Activated T-cell treated with anti-CD3 and anti-CD28 coated beads for 24 hours (primary cell): ENCODE measurements at places on chromosomes 11 and 22.

- no peak for DNase-seq
Measured at GRCh38 chr11:66176650-66177049, 91.8 kb upstream of the RAB1B start.

GRCh38 chr11:12155696-12156095 is 45.3 kb downstream of the MICAL2 start:
- DNase-seq: no peak

DNA sequence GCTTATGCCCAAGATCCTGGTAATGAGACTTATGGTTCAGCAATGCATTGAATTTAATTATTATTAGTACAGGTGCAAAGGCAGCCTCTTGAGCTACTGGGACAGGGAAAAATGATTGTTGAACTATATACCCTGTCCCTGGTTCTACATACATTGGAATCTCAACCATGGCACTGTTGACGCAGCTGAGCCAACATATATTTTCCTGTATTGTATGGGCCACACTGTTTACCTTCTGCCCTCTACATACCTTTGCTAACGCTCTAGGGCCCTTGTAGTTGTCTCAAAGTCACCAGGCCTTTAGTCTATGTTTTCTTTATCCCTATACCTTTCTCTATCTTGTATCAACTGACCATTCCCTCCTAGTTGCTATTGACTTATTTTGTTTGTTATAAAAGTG is 22.6 kb downstream of the KREMEN1 start:
- DNase-seq: no peak

- no peak for DNase-seq
Measured at GRCh38 chr11:93652679-93653078, 8.8 kb upstream of the CEP295 start.

DNA sequence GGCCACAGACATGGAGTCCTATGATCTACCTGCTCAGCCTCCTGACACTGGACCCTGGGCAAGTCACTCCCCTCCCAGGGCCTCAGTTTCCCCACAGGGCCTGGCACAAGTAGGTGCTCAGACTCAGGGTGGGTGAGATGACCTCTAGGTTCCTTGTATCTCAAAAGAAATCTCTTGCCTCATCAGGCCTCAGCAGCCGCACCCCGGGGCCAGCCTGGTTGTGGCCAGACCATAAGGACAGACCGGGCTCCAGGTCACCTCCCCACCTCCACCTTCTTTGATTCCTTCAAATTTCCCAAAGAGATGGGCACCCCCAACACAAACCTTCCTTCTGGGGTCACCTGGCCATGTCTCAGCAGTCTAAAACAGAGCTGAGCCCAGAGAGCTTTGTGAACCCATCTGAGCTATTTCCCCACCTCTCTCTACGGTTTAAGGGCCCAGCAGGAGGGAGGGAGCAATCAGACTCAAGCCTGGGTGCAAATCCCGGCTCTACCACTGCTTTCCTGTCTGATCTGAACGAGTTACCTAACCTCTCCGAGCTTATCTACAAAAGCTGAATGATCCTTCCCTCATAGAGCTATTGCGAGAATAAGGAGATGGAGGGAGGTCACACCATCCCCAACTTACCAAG is 2.5 kb upstream of the APOL4 start:
- DNase-seq: no peak

GRCh38 chr11:67060111-67060522 is 3.5 kb downstream of the RHOD start:
- DNase-seq: no peak

- no peak for DNase-seq
Measured at GRCh38 chr11:6529266-6529665, 32.2 kb downstream of the DNHD1 start.

GRCh38 chr11:130815956-130816355 is 100.3 kb downstream of the SNX19 start:
- DNase-seq: no peak

DNA sequence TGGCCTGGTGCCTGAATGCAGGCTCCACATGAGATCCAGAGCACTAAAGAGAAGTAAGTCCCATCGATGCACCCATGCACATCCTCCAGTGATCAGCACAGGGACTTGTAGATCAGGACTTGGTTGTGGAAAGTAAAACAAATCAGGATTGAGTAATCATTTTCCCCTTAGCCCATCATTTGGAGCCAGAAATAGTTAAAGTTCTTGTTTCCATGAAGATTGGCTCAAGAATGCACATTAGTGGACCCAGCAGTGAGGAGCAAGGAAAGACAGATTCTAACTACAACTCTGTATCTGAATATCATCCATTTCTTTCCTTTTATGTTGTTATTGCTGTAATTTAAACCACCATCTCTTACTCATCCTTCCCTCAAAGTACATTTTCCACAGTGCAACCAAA is 19.1 kb downstream of the CCDC83 start:
- no peak for DNase-seq

DNA sequence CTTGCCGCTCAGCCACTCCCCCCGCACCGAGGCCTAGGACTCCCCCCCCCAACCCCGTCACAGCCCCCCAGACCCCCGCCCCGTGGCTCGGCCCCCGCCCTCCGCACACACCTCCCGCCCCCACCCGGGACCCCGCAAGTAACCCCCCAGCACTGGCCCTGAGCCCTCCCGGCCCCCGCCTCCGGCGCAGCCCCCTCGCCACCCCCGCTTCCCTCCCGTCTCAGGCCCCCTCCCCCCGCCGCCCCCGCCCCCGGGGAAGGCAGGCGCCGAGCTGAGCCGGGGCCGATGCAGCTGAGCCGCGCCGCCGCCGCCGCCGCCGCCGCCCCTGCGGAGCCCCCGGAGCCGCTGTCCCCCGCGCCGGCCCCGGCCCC is 1.5 kb downstream of the SHANK3 start:
- no peak for DNase-seq

- DNase-seq: no peak
Measured at GRCh38 chr11:100810146-100810545, 123.1 kb downstream of the ARHGAP42 start.

DNA sequence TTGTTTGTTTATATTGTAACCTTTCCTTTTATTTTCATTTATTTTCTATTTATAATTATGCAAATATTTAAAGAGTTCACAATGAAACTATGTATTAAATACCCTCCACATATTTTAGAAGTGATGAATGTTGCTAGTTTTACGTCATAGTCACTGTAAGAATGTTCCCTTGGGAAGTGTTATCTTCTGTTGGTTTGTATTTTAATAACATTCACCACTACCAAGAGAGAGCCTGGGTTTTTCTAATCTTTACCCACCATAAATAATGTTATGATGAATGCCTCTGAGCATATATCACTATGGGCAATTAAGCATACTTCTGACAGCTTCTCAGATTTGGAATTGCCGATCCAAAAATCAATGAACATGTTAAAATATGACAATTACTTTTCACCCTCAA is 80.7 kb downstream of the GGT1 start:
- DNase-seq: no peak

GRCh38 chr11:107851704-107852310 is 6.8 kb downstream of the SLC35F2 start:
- DNase-seq: no peak

GRCh38 chr11:130992788-130993187 is 76.5 kb upstream of the SNX19 start:
- DNase-seq: no peak

GRCh38 chr11:120950880-120951279 is 73.0 kb upstream of the TBCEL start:
- DNase-seq: no peak

DNA sequence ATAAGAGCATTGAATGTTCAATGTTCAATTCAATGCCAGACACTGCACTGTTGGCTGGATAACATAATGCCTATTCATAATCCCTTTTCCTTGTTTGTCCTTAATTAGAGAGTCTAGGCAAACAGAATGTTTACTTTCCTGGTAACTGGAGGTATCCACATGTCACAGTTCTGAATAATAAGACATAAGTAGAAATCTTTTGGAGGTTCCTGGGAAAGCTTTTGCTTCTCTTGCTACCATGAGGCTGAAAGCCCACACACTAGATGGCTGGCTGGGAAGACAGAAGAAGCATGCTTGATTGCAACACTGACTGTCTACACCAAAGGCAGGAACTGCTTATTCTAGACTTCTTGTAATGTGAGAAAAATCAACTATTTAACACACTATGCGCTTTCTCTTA is 79.5 kb downstream of the GAB2 start:
- DNase-seq: no peak

- DNase-seq: no peak
Measured at GRCh38 chr22:31104869-31105268, 2.5 kb downstream of the SELENOM start.

GRCh38 chr22:20656516-20656901 is 117.4 kb upstream of the SERPIND1 start:
- no peak for DNase-seq

GRCh38 chr11:78019808-78020207 is 3.3 kb downstream of the KCTD14 start:
- no peak for DNase-seq

DNA sequence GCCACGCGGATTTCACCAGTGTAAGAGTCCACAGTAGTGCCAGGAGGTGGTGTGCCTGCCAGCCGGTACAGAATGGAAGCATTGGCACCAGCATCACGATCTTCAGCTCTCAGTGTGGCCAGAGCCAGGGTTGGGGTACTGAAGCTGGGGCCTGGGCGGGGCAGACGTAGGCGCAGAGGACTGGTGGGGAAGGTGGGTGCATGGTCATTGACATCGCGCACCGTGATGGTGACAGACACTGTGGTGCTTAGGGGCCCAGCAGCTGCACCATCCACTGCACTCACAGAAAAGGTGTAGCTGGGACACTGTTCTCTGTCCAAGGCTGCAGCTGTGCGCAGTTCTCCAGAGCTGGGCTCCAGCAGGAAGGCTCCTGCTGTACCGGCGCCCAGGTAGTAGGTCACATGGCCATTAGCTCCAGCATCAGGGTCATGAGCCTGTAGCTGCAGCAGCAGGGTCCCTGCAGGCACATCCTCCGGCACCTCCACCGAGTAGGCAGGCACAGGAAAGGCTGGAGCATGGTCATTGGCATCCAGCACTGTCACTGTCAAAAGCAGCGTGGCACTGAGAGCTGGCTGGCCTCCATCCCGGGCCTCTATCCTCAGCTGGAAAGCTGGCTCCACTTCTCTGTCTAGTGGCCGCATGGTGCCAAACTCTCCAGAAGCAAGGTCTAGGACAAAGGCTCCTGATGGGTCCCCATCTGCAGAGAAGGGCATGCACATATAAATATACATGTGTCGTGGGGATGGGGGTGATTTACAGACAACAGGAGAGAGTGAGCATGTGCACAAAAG is 7.9 kb upstream of the TPP1 start:
- no peak for DNase-seq

DNA sequence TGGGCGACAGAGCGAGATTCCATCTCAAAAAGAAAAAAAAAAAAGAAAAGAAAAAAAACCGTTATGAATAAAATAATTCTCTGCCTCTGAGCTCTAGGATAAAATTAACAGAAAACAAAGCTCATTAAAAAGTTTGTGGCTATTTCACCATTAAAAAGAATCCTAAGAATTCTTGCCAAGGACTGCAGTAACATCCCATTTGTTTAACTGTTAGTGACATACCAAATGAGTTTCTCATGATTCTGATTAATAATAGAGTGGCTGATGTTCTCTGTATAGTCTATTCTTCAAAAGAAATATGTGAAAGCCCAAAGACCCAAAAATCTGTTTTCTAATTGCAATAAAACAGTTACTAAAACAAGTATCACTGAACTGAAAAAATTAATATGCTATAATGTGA is 19.7 kb downstream of the CLNS1A start:
- DNase-seq: no peak

DNA sequence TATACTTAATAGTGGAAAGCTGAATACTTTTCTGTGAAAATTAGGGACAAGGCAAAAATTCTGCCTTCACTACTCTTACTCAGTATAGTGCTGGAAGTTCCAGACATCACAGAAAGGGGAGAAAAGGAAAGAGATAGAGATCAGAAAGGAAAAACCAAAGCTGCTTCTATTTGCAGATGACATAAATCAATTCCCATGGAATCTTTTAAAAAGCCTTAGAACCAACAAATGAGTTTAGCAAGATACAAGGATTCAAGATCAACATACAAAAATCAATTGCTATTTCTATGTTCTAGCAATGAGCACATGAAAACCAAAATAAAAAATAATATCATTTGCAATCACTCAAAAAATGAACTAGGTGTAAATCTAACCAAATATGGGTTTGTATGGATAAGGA is 16.2 kb upstream of the CLDN5 start:
- no peak for DNase-seq

DNA sequence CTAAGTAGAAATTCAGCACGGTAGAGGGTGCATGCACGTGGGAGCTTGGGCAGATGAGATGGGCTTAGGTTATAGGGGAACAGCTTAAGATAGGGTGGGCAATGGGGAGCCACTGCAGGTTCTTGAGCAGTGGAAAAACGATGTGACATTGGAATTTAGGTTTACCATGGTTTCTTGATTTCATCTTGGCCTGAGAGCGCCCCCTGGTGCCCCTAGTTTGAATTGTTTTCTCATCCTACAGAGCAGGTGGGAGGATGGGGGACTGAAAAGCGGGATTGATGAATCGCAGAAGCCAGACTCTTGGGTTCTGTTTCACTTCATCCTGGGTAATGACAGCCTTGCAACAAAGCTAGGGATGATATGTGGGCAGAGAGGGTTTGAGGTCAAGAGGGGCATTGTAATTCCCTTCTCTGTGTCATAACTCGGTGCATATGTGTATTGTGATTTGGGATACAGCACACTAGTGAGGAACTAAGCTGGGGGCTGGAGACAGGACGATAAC is 6.7 kb upstream of the MCAM start:
- peak; percentile 64 for DNase-seq

DNA sequence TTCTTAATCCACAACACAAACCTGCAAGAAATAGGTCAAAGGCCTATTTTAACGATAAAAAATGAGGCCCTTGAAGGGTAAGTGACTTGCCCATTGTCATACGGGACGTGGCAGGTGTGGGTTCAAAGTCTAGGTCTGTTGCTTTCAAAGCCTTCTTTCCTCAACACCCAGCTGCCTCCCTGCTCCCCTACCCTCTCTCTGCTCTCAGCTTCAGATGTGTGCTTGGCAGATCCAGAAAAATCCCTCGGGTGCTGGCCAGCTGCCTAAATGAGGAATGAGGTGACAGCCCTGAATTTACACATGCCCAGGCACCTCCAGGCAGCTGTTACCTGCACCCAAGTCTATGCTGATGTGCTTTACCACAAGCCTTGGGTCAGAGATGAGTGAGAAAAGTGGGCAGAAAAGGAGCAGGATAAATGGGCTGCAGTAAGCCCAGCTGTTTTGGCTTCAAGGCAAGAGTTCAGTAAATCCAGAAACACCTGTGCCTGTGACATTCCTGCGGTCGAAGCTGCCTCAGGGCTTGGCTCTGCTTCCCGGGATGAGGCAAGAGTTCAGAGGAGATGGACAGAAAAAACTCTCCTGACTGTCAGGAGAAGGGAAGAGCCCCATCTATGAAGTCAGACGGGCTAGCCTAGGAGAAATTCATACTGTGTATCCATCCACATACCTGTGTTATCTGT is 49.9 kb upstream of the LDLRAD3 start:
- DNase-seq: no peak
